Heart left ventricle (tissue), 16 donors: ENCODE measurements at places on chromosomes 12 and 14. TPM values are rescaled to one million over a fixed set of nuclear protein-coding genes. Genes with fewer than 3 reads are reported as not detected.

Gene CCDC88C
- 2.8 TPM for polyA plus RNA-seq

Gene NRIP2
- 1.9 TPM for polyA plus RNA-seq

Gene COX6A1
- 708 TPM for polyA plus RNA-seq

Gene TGFB3
- 7.9 TPM for polyA plus RNA-seq

Gene IAPP
- polyA plus RNA-seq = not detected

Gene OR6C68
- not detected for polyA plus RNA-seq
